Activated T-cell treated with anti-CD3 and anti-CD28 coated beads, Interleukin-2, amount 50 U/mL, for 48 hours (primary cell): ENCODE measurements at places on chromosomes 11 and 22.

- DNase-seq: no peak
Observed at GRCh38 chr11:15943418-15944197, 412.7 kb downstream of the SOX6 start.

DNA sequence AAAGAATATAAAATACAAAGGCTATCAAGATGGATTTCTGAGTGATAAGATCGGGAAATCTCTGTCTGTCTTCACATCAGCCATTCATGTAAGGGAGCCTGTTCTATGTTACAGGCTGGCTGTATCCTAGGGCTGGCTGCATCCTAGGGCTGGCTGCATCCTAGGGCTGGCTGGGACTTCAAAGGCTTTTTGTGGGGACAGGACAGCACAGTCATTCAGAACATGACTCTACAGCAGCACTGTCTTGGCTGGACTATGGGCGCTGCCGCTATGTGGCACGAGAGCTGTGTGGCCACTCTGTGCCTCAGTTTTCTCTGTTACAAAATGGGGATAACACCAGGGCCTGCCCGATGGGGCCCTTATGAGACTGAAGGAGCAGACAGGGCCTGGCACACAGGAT is 10.2 kb downstream of the ADAMTS8 start:
- DNase-seq: no peak

GRCh38 chr11:10931761-10932670 is 74.2 kb upstream of the ZBED5 start:
- DNase-seq: no peak

DNA sequence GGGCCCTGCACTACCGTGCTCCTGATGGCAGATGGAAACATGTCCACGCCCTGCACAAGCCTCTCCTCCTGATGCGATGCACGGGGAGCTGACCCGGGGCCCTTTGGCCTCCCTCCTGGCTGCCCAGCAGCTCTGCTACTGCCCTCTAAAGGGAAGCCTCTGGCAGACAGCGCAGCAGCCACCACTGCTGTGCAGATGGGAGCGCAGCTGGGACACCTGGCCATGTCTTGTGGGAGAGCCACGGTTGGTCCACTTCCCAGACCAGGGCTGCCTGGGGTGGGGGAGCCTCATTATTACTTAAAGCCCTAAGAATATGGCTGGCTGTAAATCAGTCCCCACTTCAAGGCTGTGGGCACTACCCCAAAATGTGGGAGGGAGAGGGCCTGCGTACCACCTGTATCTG is 38.3 kb downstream of the TBX1 start:
- no peak for DNase-seq
